ENCODE measurements at places on chromosomes 16 and 17.

- no peak for DNase-seq
These were observed 12.8 kb downstream of the CYTH1 start for GRCh38 chr17:78769196-78769773.

DNA sequence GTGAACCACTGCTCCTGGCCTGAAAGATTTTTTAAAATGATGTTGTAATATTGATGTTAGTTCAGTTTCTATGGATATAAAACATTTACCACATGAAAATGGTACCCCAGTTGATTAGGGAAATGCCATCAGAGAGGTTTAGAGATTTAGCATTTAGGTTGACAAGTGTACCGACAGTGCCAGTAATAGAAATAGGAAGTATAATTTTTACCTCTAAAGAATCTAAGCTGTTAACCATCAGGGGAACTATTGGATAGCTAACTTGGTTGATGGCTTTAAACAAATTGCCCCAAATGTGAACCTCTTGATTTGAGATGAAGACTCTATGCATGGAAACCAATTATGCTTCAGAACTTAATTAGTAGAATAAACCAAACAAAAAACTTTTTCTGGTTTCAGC is 6.4 kb downstream of the CBFB start:
- DNase-seq: no peak

- no peak for DNase-seq
These were observed 260.0 kb downstream of the PHKB start for GRCh38 chr16:47721006-47721637.

GRCh38 chr17:68197091-68197996 is 50.5 kb upstream of the AMZ2 start:
- no peak for DNase-seq

DNA sequence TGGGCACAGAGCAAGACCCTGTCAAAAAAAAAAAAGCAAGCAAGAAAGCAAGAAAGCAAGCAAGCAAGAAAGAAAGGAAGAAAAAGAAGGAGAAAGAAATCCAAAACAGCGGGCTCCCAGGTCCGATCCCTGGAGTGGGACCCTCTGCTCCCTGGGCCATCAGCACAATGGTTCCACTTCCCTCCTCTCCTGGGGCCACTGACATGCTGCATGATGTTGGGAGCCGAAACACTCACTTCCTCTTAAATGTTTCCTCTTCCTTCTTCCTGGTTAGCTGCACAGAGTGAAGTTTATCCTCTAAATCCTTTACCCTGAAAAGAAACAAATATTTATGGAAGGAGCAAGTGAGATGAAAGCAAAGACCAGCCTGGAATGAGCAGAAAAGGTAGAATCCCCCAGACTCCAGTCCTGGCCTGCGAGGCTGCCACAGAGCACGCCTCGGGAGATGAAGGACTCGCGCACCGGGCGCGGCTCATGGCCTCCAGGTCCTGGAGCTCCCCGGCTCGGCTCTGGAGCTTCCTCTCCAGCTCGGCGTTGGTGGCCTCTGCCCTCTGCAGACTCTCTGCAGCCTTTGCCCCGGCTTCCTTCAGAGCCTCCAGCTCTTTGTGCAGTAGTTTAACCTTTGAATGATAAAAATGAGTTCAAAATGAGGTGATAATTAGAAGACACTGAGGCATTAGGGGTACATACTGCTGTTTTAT is 19.0 kb downstream of the CCDC57 start:
- no peak for DNase-seq

DNA sequence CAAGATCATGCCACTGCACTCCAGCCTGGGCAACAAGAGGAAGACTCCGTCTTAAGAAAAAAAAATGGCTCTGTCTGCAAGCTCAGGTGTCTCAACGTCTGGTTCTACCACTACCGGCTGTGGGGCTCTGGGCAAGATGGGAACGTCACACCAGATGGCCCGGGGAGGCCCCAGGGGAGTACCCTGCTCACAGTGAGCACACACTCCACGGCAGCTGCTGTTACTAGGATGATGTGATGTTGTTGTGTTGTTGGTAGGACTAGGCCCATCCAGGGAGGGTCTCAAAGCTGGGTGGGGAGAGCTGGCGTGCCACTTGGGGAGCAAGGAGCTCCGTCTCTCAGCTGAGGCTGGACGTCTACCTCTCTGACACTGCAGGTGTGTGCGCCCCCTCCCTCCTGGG is 9.4 kb upstream of the NPTX1 start:
- DNase-seq: no peak

DNA sequence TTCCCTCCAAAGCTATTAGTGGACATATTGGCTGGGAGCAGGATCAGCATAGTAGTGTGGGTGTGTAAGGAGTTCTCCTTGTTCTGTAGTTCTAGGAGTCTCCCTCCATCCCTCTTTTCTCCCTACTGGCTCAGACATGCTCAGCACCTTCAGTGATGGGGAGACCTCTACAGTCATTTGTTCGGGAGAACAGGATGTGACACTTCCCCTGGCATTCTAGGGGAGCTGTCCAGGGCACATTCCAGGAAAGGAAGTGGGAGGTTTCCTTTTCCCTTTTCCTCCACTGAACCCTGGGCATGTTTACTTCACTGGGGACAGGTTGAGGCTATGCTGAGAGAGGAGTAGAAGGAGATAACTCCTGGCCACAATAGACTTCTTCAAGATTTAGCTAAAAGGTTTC is 86.5 kb downstream of the MYH13 start:
- no peak for DNase-seq

GRCh38 chr17:50944902-50945720 is 79.0 kb upstream of the TOB1 start:
- no peak for DNase-seq

All from cortex of kidney (tissue), 1 donor.